ENCODE measurements at places on chromosomes 4 and X.
A peak's percentile ranks its signal among the peaks of the same experiment; 100 is the strongest.

DNA sequence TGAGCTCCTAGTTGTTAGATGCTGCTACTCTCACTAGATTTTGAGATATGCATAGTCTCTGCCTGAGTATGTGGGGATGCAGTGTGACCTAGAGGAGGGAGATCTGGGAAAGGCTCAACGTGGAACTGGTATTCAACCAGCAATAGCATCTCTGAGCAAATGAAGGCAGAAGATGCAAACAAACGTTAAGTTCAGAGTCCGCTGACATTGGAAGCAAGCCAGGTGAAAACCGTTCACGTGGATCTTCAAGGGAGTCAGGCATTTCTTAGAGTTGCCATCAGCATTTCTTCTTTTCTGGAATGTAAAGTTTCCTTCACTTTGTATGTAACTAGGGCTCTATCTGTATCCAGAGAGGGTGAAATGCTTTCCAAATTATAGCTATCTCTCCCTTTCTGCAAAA, 59.9 kb downstream of the C4orf51 start:
- H3K27ac ChIP-seq: no peak overlapping the region
- H3K4me3 ChIP-seq: no peak overlapping the region
- no peak for DNase-seq
- no peaks in the 10 kb centered on the region for H3K4me1 ChIP-seq
- H3K27me3 ChIP-seq: peaks cover 5% of the 10 kb centered on the region
- no peaks in the 10 kb centered on the region for H3K36me3 ChIP-seq

DNA sequence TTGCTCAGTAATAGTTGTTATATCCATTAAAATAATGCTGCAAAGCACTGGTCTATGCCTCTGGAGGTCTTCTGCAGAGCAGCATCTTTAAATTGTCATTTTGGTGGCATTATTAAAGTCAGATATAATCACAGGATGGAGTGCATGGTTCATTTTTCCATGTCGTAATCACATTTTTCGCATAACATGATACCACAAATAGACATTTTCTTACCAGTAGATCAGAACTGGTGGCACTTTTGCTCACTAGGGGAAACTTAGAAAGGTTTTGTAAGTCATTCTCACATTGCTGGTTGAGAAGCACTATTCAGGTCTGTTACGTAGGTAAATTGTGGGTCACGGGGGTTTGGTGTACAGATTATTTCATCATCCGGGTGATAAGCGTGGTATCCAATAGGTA, 484.5 kb upstream of the PRKX start:
- no peaks in the 10 kb centered on the region for H3K36me3 ChIP-seq
- no peak overlapping the region for H3K27ac ChIP-seq
- H3K4me3 ChIP-seq: no peak overlapping the region

GRCh38 chr4:24564488-24564887, 19.9 kb downstream of the DHX15 start:
- no peak for DNase-seq
- H3K4me3 ChIP-seq: peak overlapping the region; percentile 17
- H3K27ac ChIP-seq: peak overlapping the region; percentile 62
- H3K4me1 ChIP-seq: peaks cover 86% of the 10 kb centered on the region

DNA sequence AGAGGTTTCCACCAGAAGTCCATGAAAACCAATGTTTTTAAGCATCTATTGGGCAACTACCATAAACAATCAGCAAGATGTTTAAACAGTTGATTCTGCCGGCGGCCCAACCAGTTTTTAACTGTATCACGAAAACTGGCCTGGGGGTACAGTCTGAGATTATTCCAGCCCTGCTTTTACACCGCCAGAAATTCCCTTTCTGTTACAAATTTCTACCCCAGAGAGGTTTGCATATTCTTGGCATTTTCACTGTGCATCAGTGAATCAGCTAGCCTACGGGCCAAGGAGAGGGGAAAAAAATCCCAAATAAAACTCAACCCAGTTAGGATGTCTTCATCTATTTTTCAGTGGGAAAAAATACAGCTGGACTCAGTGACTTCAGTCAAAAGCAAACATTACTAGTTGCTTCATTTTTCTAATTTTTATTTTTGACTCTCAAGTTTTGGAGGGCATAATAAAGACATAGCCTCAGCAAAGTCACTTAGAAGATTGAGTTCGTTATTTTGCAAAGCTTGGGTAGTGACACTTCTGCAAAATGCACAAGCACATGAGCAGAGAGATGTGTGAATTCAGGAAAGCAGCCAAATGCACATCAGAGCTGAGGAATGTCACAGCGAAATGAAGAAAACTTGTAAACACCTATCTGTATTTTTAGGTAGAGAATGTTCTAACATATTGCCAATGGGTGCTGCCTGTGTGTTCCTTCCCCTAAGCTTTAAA, 167.8 kb upstream of the GK2 start:
- H3K27me3 ChIP-seq: no peaks in the 10 kb centered on the region
- no peaks in the 10 kb centered on the region for H3K36me3 ChIP-seq
- H3K27ac ChIP-seq: no peak overlapping the region
- no peak overlapping the region for H3K4me3 ChIP-seq

DNA sequence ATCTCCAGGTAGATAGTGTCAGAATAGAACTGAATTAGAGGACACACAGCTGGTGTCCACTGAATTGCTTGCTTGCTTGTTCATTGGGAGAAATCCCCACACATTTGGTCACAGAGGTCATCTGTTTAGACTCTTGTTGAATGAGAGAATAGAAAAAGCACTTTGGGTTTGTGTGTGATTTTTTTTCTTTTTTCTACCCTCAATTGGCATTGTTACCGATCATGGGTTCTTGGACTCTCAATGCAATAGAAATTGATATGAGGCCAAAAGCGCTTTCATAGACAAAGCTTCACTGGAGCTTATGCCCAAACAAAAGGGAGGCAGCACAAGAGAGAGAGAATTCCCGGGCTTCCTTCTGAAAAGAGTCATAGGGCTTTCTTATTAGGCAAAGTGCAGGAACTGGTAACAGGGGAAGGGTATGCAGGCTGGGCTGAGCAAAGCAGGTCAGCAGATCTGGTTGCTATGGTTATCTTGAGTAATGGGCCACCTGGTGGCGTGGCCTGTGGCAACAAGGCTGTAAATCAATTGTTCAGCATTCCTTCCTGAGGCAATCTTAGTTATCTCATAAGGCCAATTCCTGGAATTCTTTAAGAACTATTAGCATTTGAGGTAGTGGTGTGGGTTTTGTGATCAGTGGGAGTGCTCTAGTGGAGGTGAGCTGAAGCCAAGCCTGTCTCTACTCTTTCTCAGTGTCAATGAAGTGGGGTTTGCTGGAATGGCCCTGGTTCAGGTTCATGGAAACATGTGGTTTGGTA, 5.3 kb upstream of the GPR82 start:
- peaks cover 70% of the 10 kb centered on the region for H3K4me1 ChIP-seq
- peaks cover 5% of the 10 kb centered on the region for H3K36me3 ChIP-seq
- H3K27me3 ChIP-seq: no peaks in the 10 kb centered on the region

GRCh38 chr4:122707497-122707896, 25.0 kb upstream of the BBS12 start:
- H3K27ac ChIP-seq: no peak overlapping the region
- no peak overlapping the region for H3K4me3 ChIP-seq
- H3K27me3 ChIP-seq: peaks cover 19% of the 10 kb centered on the region
- no peak for DNase-seq
- no peaks in the 10 kb centered on the region for H3K36me3 ChIP-seq

DNA sequence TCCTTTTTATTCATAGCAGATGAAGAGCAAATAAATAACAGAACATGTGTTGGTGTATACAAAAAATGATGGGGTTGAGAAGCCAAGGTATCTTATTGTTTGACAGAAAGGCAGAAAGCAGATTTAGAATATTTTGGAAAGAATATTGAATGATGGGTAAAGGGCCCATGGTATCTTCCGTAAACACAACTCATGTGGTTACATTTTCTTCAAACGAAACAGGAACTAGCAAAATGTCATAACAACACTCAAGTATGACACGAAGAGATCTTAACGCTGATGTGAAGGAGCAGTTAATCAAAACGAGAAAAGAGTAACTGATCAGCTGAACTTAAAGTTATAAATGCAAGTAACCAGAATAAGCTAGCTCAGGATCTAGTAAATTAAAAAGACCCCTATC, 195.7 kb upstream of the GK2 start:
- no peak for DNase-seq
- peak overlapping the region; percentile 4 for H3K4me3 ChIP-seq
- peaks cover 3% of the 10 kb centered on the region for H3K4me1 ChIP-seq
- no peaks in the 10 kb centered on the region for H3K36me3 ChIP-seq
- H3K27ac ChIP-seq: peak overlapping the region; percentile 72

DNA sequence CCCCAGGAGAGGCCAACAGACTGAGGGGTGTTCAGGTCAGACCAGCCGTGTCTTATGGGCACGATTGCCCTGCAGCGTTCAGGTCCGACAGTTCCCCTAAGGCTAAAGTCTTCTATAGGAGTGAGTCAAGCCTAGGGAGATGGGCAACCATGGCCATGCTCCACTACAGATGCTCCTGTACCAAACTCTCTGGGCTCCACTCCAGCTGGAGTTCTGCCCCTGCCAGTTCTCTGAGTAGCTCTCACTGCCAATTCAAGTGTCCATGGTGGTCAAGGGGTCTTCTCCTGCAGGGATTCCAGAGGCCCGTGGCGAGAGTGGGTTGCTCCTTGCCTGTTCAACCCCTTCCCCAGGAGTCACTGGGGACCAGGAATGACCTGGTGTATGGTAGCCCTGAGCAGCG, 38.2 kb downstream of the BEX3 start:
- no peak overlapping the region for H3K4me3 ChIP-seq
- DNase-seq: no peak
- H3K27me3 ChIP-seq: peaks cover 2% of the 10 kb centered on the region
- H3K4me1 ChIP-seq: no peaks in the 10 kb centered on the region
- no peaks in the 10 kb centered on the region for H3K36me3 ChIP-seq
- no peak overlapping the region for H3K27ac ChIP-seq

DNA sequence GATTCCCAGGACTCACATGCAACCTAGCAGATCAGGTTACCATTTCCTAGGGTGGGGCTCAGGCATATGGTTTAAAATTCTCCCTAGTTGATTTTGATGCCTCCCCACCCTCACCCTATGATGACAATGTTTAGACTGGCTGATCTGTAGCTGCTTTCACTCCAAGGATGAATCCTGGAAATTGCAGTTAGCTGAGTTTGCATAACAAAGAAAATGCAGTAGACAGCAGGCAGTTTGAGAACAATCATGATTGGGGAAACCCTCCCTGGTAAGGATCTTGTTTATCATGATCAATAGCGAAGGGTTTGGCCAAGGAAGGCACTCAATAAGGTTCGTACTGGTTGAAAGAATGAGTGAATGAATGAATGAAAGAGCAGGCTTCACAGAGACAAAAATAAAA, 2.1 kb downstream of the ZNF518B start:
- H3K27me3 ChIP-seq: no peaks in the 10 kb centered on the region
- peaks cover 48% of the 10 kb centered on the region for H3K36me3 ChIP-seq

DNA sequence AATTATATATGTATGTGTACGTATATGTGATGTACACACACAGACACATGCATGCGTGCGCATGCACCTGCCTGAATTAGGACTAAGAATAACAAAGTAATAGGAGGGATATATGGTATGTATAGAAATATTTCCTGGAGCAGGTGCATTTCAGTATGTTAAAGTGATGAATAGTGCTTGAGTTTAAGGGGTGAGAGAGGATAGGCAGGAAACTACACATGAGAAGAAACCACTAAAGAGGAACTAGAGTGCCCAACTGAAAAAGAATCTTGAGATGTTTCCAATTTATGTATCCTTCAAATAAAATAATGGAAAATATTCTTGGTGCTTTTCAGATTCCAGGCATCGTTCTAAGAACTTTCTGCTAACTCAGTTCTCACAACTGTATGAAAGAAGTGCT, 52.6 kb upstream of the UNC5C start:
- H3K4me1 ChIP-seq: no peaks in the 10 kb centered on the region
- peaks cover 2% of the 10 kb centered on the region for H3K27me3 ChIP-seq

DNA sequence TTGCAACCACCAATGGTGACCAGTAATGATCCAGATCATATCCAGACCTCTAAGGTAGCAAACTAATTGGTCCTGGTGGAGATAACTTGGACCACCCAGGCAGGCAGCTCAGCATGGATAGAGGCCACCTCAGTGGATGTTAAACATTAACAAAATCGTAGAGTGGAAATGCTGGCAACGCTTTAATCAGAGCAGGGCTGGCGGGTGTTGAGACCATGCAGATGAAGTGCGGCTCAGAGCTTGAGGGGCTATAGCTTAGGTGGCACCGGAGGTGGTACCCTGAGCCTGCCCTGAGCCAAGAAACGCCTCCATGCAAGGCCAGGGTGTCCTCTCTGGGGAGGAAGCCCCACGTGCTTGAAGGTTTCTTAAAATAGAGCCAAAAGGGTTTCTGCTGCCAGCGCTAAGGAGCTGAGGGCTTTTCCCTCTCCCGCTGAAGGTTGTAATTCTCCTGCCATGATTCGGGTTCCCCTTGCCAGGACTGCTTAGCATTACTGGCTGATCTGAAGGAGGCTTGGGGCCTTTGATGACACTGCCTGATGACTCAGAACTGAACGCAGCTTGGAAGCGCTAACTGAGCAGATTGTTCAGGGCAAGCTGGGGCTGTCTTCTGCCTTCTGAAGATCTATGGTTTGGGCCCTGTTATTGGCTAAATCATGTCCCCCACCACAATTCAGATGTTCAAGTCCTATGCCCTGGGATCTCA, 177.8 kb upstream of the ATP6AP2 start:
- no peaks in the 10 kb centered on the region for H3K4me1 ChIP-seq
- DNase-seq: no peak

DNA sequence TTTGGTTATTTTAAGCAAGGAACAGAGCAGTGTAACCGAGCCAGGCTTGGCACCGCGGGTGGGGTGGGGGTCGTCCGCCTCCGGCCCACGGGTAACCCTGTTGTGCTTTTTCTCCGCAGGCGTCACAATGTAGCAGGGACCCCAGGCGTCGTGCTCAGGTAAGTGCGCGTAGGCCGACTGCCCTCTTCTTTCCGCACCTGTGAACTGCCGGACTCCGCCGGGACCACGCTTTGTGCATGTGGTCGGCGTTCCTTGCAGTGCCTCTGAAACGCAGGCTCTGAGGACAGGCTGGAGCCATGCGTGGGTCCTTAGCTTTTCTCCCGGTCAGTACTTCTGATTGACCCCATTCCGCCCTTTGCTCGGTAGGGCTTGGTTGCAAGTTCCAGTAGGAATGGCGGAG, 24.9 kb downstream of the PCGF3 start:
- H3K4me1 ChIP-seq: peaks cover 9% of the 10 kb centered on the region
- no peaks in the 10 kb centered on the region for H3K27me3 ChIP-seq
- H3K36me3 ChIP-seq: no peaks in the 10 kb centered on the region
- DNase-seq: no peak
- H3K4me3 ChIP-seq: no peak overlapping the region

GRCh38 chr4:102541697-102542096, 40.5 kb downstream of the NFKB1 start:
- peak overlapping the region; percentile 74 for H3K27ac ChIP-seq
- H3K4me1 ChIP-seq: peaks cover 51% of the 10 kb centered on the region
- H3K27me3 ChIP-seq: no peaks in the 10 kb centered on the region
- peak; percentile 25 for DNase-seq
- peaks cover 6% of the 10 kb centered on the region for H3K36me3 ChIP-seq
- H3K4me3 ChIP-seq: no peak overlapping the region

- no peak for DNase-seq
- no peaks in the 10 kb centered on the region for H3K27me3 ChIP-seq
- H3K4me1 ChIP-seq: peaks cover 1% of the 10 kb centered on the region
- H3K4me3 ChIP-seq: no peak overlapping the region
- H3K36me3 ChIP-seq: no peaks in the 10 kb centered on the region
- H3K27ac ChIP-seq: no peak overlapping the region
These were observed 13.9 kb downstream of the UFSP2 start for GRCh38 chr4:185411849-185412248.

GRCh38 chr4:152168987-152169616, 366.8 kb downstream of the FBXW7 start:
- no peak overlapping the region for H3K4me3 ChIP-seq
- DNase-seq: no peak
- no peaks in the 10 kb centered on the region for H3K27me3 ChIP-seq
- peaks cover 1% of the 10 kb centered on the region for H3K36me3 ChIP-seq
- no peaks in the 10 kb centered on the region for H3K4me1 ChIP-seq
- H3K27ac ChIP-seq: no peak overlapping the region
